ENCODE measurements at places on chromosomes 11 and 22.

DNA sequence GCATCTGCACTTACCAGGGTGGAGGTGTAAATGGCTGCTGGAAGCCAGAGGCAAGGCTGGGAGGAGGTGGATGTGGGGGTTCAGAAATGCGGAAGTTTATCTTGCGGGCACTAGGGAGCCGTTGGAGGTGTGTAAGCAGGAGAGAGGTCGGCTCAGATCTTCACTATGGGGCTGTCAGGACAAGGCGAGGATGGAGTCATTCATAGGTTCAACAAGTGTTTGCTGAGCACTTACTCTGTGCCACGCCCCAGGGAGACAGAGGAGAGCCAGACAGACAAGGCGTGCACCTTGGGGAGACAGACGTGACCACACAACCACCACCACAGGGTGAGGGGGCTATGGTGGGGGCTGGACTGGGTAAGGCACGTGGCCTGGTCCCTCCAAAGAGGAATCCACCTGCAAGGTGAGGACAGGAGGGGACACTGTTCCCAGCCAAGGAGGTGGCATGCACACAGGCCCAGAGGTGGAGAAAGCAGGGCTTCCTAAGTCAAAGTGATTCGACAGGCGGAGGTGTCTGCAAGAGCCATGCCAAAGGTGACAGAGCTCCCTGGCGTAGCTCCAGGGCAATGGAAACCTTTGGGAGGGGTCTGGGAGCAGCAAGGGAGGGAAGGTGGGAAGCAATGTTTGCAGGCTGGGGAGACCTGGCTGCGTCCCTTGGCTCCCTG, 30.8 kb upstream of the TCF20 start:
- no peak for DNase-seq

DNA sequence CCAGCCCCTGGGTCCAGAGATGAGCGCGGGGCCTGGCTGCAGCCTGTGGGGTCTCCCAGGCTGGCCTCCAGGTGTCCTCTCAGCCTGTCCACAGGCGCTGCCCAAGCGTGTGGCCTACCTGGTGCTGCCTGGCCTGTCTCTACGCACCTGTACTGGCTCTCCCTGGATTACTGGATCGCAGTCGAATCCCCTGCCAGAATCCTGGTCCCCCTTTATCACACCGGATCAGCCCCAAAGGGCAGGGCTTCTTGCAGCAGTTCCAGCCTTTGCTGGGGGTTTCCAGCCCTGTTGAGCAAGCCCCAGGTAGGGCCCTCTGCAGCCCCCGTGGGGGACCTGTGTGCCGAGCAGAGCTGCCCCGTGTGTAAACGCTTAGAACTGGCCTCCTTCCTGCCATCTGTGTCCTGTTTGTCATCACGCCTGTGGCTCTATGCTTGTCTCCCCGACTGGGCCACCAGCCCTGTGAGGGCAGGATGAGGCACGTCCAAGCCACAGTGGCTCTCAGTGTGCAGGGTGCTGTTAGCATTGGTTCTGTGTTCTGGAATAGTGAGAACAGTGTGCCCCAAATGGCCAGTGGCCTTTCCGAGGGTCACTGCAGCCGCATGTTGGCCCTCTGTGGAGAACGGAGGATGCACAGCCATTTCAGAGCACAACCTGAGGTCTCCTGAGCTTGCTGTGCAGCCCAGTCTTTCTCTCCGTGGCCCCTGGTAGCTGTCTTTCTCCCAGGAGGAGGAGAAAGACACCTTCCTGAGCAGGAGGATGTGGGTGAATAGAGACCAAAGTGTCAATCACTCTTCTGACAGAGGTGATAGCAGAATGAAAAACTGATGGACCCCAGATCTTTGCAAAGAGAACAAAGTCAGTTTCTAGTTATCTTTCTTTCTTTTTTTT, 13.9 kb upstream of the TXNRD2 start:
- DNase-seq, result no peak

DNA sequence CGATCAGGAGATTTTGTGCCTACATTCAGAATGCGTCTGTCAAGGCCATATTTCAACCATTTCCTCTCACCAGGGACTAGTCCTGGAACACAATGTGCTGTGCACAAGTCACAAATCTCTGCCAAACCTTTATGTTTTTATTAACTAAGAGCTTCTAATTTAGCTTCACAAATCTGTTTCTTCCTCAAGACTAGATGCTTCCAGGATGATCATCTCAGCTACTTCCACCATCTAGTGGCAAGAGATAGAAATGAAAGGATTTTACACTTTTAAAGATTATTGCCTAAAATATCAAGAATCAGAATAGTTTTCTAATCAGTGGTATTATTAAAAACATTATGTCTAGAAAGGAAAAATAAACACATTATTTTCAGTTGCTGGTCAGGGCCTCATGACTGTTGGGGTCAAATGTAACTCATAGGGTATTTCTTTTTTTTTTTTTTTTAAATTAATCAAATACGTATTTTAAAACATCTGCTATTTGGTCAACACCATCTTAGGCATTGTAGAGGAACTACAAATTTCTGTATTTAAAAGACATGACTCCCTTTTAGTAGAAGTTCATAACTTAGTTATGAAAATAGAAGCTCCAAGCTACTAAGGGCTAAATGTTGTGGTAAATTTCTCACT, 1102.6 kb downstream of the DLG2 start:
- DNase-seq, result no peak

DNA sequence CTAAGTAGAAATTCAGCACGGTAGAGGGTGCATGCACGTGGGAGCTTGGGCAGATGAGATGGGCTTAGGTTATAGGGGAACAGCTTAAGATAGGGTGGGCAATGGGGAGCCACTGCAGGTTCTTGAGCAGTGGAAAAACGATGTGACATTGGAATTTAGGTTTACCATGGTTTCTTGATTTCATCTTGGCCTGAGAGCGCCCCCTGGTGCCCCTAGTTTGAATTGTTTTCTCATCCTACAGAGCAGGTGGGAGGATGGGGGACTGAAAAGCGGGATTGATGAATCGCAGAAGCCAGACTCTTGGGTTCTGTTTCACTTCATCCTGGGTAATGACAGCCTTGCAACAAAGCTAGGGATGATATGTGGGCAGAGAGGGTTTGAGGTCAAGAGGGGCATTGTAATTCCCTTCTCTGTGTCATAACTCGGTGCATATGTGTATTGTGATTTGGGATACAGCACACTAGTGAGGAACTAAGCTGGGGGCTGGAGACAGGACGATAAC, 6.7 kb upstream of the MCAM start:
- no peak for DNase-seq

GRCh38 chr11:9861860-9862725, 198.2 kb downstream of the SWAP70 start:
- DNase-seq, result peak; percentile 21

- DNase-seq, result no peak
Measured at GRCh38 chr11:81278991-81279390, 1454.7 kb downstream of the FAM181B start.

- DNase-seq, result no peak
Measured at GRCh38 chr22:44870021-44870420, 117.6 kb downstream of the ARHGAP8 start.

GRCh38 chr22:24181088-24181995, at the start of gene SUSD2:
Gene SUSD2 (plus strand): TSS chr22:24181487. CDS start chr22:24181520, 33 bp downstream.
- no peak for DNase-seq

- DNase-seq, result peak; percentile 48
Measured at GRCh38 chr11:48020092-48020755, 39.9 kb downstream of the PTPRJ start.

- no peak for DNase-seq
Measured at GRCh38 chr11:94725097-94725496, 43.1 kb upstream of the AMOTL1 start.

DNA sequence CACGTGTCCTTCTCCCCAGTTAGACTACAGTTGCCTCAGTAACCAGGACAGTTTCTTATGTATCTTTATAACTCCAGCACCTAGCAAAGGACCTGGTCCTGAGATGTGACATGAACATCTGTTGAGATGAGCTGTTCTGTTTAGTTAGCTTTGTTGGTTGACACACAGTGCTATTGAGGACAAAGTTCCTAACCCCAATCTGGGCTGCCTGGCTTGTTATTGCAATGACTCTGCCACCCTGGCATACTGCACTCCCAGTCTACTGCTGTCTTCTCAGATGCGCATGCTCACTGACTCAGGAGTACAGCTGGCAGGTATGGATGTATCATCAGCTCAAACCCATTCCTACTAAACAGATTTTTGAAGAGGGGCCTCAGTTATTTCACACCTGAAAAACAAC, 7.4 kb downstream of the DESI1 start:
- DNase-seq, result no peak

GRCh38 chr11:69567951-69568808, 72.8 kb upstream of the CCND1 start:
- no peak for DNase-seq

- no peak for DNase-seq
Measured at GRCh38 chr11:19232910-19233503, 7.7 kb downstream of the E2F8 start.

DNA sequence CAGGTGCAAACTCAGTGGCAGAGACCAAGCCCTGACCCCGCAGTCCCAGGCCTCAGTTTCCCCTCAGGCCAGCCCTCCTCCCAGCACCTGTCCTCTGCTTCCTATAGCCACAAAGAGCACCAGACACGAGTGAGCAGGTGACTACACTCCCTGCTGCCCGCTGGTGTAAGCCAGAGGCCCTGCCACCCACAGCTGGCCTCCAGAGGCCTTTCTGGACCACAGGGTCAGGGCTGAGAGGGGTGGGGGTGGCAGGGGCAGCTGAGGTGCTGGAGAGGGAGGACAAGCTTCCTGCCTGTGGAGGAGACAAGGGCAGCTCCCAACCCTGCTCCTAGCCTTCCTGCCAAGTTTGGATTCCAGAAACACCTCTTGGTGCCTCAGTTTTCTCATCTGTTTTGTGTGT, 31.3 kb upstream of the WNT7B start:
- DNase-seq, result no peak

DNA sequence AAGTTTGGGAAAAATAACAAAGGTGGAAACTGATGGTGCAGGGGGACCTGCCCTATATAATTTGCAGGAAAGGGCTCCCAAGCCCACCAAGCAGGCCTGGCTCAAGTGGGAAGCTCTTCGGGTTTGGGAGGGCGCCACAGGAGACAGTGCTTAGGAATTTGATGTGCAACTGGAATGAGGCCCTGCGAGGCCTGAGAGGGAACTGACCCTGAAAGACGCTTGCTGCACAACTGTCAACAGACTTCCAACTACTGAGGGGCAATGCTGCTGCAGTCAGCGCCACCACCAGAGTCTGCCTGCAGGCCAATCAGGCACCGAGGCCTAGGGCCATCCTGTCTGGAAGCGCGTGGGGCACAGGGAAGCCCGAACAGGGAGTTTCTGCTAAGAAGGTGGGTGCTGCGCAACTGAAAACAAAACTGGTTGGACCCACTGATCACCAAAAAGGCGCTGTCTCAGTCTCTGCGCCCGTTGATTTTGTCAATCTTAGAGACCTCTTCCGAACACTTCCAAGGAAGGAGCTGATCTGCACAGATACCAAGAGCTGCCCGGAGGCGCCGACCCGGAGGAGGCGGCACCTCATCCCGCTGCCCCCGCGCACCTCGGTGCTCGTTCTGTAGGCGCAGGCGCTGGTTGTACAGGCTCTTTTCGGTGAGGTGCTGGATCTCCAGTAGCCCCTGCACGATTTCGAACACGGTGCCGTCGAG, 667 bp downstream of the DGCR6L start:
- no peak for DNase-seq

DNA sequence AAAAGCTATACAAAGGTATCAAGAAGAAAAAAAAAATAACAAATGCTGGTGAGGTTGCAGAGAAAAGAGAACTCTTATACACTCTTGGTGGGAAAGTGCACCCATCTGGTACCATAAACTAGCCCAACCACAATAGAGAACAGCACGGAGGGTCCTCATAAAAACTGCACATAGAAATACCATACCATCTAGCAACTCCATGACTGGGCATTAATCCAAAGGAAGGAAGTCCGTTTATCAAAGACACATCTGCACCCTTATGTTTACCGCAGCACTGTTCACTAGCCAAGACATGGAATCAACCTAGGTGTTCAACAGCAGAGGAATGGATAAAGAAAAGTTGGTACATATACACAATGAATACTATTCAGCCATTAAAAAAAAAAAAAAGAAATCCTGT, 10.8 kb upstream of the CLDN5 start:
- DNase-seq, result no peak

DNA sequence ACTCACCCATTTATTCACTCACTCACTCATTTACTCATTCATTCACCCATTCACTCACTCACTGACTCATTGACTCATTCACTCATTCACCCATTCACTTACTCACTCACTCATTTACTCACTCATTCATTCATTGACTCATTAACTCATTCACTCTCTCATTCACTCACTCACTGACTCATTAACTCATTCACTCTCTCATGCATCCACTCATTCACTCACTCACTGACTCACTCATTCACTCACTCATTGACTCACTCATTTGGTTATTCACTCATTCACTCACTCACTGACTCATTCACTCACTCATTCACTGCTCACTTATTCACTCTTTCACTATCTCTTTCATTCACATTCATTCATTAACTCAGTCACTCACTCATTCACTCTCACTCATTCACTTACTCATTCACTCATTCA, 2.5 kb upstream of the MUC5AC start:
- no peak for DNase-seq

DNA sequence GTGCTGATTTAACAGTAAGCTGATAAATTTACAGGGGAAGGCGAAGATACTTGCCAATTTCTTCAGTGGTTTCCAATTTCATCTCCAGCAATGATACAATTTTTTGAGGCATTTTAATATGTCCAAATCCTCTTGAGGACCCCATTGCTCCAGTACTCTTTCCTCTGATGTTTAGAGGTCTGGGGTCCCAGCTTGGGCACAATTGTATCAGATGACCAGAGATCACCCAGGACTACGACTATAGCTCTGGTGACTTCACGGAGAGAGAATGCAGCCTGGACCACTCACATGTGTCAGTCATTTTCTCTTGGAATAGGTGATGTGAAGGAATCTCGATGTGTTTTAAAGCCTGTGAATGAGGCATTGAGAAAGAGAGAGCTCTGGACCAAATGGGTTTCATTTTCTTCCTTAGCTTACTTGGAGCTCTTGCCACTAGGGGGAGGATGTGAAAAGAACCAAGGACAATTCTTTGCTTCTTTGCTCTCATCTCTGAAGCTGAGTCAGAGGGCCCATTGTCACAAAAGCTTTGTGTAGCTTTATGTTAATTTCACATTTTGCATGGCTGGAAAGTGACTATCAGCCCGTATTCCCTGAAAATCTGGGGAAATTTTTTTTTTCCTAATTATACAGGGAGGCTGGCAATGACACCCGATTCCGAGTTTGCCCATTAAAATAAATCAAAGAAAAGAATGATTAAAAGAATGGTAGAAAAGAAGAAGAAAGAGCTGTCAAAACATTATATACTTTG, 6.7 kb upstream of the CCDC90B start:
- peak; percentile 20 for DNase-seq

Measured in GM06990 (cell line).